ENCODE measurements at places on chromosomes 16 and 17.

DNA sequence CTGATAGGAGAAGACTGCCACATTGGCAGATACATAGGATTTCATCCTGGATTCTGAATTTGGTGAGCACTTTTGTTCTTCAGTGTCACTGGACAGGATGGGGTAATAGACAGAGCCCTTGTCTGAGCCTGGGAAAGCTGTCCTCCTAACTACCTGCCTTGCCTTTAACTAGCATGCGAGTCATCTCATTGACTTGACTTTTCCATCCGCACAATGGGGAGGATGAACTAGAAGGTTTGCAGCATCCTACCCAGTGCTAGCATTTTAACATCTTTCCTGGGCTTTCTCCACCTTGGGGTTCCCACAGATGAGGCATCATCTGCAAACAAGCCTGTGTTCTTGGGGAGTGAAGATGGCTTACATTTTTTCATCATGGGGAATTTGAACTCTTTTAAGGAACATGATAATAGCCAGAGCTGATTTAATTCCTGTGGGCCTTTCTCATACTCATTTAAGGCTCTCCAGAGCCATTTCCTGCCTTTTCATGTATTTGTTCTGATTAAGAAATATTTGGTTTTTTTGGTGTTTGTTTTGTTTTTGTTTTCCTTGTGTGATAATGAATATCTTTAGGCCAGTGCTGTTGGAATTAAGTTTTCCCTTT, 139.5 kb downstream of the MSI2 start:
- no peak for DNase-seq

DNA sequence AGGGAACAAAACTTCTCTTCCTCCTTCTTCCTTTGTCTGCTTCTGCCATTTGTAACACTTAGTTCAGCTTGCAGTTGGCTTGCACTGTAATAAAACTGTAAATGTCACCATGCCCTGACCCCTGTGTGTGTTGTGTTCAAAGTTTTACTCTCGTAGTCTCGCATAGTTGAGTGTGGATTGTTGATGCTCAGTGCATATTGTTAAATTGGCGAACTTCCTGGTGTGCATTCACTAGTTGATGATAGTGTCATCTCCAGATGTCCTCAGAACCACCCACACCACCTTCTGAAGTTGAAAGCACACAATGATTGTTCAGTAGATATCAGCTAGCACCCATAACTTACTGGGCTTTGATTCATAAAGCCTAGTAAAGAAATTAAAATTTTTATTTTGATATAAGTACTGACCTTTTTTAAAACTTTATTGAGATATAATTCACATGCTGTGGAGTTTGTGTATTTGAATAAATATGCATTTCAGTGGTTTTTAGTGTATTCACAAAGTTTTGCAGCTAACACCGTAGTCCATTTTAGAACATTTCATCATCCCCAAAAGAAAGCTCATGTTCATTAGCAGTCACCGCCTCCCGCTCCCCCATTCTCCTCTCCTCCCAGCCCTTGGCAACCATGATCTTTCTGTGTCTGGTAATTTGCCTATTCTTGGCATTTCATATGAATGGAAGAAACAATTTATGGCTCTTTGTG, 25.0 kb downstream of the USP10 start:
- no peak for DNase-seq

GRCh38 chr17:913207-913606, 66.4 kb downstream of the NXN start:
- DNase-seq: no peak

GRCh38 chr17:7495906-7496434, 11.8 kb downstream of the POLR2A start:
- no peak for DNase-seq

DNA sequence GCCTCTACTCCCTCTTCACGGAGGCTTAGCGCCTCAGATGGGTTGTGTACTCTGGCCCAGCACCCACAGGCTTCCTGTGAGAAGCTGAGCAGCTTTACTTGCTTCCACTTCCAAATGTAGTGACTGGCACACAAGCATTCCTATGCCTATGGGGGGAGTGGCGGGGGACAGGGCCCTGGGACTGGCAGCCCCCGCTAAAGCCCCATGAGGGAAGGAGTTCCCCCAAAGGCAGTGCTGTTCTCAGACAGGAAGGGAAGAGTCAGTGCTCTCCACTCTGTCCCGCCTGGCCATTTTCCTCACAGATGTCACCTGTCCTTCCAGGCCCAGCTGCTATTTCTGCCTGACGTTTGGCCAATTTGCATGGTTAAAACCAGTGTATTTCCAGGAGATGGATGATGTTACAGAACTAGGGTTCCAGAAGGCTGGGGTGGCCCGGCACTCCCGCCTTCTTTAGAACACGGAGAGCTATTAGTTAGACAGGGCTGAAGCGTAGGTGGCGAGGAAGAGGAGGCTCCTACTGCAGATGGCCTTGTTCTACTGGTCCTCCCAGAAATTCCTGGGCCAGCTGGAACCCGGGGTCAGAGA, 83.9 kb upstream of the FBXO47 start:
- DNase-seq: no peak

- DNase-seq: no peak
These were observed 197.1 kb downstream of the KCNJ2 start for GRCh38 chr17:70366386-70366785.

- DNase-seq: no peak
These were observed 1.8 kb downstream of the PRR29 start for GRCh38 chr17:63999680-64000531.

- DNase-seq: no peak
These were observed 1.4 kb upstream of the LHX1 start for GRCh38 chr17:36935671-36936454.

- DNase-seq: no peak
These were observed 1.4 kb downstream of the ERCC4 start for GRCh38 chr16:13921328-13921727.

- DNase-seq: no peak
These were observed 4.6 kb downstream of the CCDC102A start for GRCh38 chr16:57531635-57532265.

DNA sequence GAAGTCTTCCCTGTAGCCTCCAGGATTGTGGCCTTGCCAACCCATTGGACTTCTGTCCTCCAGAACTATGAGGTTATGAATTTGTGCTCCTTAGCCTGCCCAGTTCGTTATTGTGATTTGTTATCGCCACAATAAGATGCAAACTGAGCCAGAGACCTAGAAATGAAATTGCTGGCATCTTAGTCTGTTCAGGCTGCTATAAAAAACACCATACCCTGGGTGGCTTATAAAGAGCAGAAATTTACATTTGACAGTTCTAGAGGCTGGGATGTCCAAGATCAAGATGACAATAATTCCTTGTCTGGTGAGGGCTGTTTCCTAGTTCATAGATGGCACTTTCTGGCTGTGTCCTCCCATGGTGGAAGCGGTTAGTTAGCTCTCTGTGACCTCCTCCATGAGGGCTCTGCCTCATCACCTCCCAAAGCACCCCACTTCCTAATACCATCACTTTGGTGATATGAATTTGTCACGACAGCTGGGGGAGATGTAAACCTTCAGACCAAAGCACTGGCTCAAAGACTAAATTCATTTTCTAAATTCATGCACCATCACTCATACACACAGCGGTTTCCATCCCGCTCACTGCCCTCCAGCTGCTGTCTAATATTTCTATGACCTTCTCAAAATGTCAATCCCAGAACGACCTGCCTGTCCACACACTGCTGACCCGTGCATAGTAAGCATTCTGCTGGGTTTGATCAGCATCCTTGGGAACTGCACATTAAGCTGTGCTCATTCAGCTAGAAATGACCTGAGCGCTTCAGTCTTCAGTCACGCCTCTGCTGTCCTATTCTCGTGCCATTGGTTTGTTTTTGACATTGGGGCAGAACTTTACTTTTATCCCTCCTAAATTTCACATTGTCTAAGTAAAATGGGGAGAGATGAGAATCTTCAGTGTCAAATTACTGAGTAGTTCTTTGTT, 36.6 kb downstream of the GINS3 start:
- DNase-seq: no peak

DNA sequence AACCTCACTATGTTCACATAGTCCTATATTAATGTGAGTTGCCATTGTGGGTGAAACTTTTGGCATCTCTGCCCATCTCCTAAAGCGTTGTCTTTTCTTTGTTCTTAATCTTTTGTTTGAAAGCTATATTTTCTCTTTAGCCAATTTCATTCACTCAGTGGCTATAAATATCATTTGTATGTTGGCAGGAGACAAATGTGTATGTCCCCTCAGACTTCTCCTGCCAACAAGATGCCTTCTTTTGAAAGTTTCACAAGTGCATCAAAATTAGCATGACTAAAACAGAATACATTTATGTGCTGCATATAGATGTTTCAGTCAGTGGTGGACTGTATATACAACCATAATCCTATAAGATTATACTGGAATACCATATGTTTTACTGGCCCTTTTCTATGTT, 109.0 kb downstream of the CA10 start:
- DNase-seq: no peak

DNA sequence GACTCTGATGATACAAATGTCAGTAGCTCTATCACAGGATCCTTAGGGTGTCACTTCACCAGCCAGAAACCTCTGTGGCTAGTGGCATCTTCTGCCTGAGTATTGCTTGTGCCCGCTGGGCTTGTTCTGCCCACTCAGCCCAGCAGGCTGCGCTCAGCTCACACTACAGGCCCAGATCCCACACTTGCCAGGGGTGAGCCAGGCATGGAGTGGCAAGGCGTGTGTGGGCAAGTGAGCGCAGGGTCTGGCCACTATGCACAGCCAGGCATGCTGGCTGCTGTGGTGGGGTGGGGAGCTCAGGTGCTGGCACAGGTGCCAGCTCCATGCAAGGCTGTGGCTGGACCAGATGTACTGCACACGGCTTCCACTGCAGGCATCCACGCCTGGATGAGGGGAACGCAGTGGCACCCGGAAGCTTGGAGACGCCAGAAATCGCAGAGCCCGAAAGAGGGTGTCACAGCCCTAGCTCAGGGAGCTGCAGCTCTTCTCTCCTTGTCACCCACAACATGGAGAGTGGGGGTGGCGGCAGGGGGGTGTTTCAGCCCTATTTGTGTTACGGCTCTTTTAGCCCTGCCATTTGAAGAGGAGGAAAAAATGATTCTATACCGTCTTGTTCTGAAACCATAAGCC, 10.2 kb downstream of the CFAP97D1 start:
- DNase-seq: no peak

DNA sequence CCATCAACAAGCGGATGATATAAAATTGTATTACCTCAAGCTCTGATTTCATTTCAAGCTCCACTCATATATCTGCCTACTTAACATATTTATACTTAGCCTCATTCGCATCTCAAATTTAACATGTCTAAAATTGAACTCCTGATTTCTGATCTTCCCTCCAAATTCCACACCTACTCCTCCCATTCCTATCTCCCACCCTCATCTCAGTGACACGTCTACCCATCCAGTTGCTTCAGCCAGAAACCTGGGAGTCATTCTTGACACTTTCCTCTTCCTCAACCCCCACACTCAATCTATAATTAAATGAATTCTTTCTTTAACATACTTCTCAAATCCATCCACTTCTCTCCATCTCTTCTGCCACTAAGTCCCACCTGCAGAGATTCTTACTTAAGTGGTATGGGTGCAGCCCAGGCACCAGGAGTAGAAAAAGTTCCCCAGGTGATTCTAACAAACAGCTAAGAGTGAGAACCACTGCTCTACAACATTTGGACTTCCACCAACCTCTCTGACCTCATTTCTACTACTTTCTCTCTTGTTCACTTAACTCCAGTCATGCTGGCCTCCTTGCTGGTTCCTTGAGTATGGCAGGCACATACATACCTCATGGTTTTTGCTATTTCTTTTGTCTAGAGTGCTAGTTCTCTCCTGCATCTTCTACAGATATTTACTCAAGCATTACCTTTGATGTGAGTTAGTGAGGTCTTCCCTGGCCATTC, 18.1 kb downstream of the SPOP start:
- DNase-seq: no peak

DNA sequence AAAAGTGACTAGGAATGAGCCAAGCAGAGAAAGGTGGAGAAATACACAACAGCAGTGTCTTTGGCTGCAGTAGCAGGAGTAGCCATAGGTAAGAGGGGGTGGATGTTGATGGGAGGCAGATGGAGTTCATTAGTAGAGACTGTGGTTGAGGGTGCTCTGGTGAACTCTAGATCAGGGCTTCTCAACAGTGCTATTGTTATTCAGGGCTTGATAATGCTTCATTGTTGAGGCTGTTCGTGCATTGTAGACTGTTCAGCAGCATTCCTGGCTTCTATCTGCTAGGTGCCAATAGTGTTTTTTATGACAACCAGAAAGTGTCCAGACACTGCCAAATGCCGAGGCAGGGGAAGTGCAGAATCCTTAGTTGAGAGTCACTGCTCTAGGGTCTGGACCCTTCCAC, 3.6 kb downstream of the ALKBH5 start:
- DNase-seq: no peak

- no peak for DNase-seq
These were observed 8.4 kb upstream of the PLK1 start for GRCh38 chr16:23670137-23670776.

DNA sequence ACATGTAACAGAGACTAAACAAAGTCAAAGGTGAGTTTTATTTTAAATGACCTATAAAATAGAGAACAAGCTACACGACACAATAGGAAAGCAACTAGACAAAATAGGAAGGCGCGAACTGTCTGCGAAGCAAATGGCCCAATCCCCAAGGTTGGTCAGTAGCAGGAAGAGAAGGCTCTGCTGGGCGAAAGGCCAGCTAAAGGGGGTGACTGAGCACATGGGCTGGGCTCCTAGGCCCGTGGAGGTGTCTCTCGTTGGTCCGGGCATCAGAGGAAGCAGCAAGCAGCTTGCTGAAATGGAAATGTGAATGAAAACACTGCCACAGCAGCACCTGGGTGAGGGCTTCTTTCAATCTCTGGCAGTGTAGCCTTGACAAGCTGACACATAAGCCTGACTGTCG, 129.4 kb downstream of the ZNF778 start:
- DNase-seq: no peak

DNA sequence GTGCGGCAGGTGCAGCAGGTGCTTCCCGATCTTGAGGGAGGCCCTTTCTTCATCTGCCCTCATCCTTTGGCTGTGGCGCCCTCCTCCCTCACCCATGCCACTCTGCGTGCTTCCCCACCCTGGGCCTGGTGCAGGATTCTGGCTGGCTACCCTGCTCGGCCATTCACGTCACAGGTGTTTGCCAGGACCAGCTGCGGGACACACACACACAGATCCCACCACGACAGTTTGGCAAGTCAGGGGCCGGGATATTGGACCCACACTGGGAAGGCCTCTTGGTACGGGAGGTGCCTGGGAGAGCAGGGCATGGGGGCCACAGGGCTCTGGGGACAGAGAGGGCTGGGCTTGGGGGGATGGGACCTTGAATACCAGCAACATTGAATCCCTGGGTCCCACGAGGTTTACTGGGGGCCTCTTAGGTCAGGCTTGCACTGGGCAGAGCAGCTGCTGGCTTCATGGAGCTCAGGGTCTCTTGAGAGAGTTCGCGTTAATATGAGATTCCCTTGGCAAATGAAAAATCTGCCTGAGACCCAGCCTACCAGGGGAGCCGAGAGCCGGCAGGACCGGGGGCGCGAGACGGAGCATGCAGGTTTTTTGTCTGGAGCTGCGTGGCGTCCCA, 15.1 kb downstream of the ADCY7 start:
- DNase-seq: no peak
